ENCODE measurements at places on chromosomes 7 and 10.

GRCh38 chr7:27868131-27868550 lies 128.2 kb downstream of the TAX1BP1 start:
- no peak for DNase-seq

DNA sequence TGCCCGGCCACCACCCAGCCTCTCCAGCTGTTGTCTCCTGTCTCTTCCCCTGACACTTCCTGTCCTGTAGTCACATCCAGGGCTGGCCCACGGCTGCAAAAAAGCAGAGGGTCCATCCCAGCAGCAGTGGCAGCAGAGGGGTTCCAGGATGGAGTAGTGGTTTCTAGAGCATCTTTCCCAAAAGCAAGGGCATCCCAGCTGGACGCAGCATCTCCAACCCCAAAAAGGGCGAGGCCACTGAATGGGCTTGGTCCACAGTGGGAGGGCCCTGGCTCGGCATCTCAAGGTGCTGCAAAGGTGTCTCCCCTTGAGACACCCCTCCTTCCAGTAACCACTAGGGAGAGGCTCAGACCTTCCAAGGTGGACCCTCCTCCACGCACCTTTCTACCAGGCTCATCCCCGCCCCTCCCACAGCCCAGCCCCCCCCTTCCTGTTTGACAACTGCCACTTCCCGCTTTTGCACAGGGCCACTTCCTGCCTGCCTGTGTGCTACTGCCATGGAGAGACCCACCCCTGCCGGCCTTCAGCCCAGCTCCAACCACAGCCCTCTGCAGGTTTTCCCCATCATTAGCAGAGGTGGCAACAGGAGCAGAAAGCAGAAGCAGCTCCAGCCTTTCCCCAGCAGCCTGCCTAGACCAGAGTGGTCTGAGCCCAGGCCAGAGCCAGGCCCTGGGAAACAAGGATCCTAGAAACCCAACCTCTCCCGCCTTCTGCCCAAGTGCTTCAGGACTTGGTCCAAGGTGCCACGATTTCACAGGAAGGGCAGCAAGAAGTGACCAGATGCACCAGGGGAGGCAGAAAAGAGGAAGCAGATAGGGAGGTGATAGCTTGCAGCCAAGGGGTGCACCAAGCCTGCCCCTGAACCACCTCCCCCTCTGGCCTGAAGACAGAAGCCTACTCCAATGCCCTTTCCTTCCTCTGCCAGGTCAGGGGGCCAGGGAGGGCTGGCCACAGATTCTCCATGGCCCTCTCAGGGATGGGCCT lies 8.6 kb downstream of the CAMK2G start:
- no peak for DNase-seq

- no peak for DNase-seq
These were observed 278.2 kb downstream of the SNX13 start for GRCh38 chr7:17661982-17662585.

GRCh38 chr10:91418416-91418815 lies 8.3 kb downstream of the HECTD2 start:
- no peak for DNase-seq

GRCh38 chr10:47077941-47078340 lies 166.7 kb downstream of the PTPN20 start:
- DNase-seq = no peak

- no peak for DNase-seq
These were observed 23.4 kb downstream of the IRF5 start for GRCh38 chr7:128961030-128961659.

DNA sequence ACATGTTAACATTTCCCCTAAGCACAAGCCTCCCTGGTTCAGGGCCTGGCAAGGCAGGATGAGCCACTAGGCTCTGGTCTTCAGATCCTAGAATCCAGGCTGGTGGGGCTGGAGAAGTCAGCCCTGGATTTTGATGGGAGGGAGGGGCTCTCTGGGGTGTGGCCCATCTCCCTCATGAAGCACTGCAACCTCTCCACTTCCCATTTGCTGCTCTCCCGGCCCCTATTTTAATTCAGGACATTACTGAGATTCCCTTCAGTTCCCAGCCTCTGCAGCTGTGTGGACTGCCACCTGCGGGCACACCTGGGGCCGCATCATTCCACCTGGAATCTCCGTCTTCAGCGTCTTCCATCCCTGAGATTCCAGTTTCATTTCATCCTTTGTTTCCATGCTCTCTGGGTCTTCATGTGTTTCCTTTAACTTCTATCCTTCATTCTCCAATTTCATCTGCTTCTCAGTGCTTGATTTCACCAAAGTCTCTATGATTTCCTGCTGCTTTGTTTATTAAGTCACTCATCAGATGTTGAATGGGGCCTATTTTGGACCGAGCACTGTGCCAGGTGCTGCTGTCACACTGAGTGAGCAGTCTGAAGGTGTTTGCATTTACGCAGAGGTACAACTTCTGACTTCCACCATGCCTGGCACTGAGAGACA lies 253.6 kb downstream of the WDR37 start:
- no peak for DNase-seq

GRCh38 chr7:32532086-32532485 lies 36.8 kb downstream of the AVL9 start:
- DNase-seq = no peak

DNA sequence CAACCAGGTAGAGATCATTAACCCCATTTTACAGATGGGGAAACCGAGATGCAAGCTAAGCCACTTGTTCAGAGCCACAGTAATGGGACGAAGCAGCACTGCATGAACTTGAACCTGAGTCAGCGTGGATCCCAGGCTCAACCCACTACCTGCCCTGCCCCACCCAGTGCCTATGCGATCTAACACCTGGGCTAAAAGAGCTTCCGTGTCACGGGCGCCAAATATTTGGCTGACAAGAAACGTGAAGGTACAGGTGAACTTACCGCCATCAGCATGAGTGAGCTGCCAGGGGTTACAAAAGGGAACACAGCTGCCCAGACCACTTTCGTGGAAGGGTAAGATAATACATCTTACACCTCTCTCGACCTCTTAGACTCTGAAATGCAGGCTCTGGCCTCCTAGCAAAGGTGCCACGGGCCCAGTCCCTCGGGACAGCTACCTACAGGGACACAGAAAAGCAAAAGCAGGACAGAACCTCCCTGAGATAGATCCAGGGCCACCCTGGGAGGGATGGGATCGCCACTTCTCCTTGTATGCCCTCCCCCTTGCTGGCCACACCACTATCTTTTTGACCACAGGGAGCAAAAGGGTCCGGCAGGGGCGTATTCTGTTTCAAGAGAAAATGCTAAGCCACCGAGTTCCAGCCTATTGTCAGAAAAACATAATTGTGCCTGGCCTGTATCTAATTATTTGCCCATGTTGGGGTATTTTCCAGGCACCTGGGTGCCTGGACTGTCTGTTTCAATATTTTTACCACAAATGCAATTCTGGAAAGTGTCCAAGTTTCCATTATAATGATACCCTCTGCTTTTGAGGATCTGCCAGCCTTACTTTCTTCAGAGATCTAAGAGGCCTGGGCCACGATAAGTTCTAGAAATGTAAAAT lies 6.4 kb downstream of the CHST15 start:
- no peak for DNase-seq

GRCh38 chr10:35037104-35037503 lies 53.0 kb downstream of the CUL2 start:
- no peak for DNase-seq

GRCh38 chr7:151724920-151725584 lies 151.9 kb downstream of the PRKAG2 start:
- no peak for DNase-seq

DNA sequence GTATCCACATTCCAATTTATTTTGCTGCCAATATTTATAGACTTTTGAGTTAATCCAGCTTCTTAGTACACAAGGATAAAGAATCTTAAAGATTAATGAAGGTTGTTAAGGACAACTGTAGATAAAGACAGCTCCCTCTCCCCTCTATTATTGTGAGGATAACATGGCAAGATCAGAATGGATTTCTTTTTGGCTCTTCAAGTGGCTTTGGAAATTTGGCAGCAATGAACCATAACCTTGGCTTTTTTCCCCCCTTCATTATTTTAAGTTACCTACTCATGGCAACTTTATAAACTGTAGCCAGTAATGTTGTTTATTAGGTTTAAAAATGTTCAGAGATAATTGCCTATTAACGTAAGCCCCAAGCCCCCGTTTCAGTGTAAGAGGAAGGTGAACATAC lies 131.1 kb upstream of the SLC26A5 start:
- no peak for DNase-seq

DNA sequence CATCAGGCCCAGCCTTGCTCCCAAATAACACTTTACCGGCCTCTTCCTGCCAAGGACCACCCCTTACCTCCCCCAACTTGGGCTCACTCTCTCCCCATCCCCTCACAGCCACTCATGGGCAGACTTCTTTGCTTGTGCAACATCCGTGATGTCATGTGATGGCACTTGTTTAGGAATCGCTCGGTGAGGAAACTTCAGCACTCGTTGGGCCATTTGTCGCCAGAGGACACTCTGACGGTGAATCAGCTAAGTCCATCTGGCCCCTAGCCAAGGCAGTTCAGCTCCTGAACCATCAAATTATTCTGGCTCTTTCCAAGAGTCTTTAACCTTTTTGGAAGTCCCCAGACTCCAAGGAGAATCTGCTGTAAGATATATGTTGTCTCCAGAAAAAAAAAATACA lies 19.2 kb downstream of the BTBD16 start:
- no peak for DNase-seq

GRCh38 chr7:125424721-125425120 lies 495.1 kb upstream of the POT1 start:
- no peak for DNase-seq

DNA sequence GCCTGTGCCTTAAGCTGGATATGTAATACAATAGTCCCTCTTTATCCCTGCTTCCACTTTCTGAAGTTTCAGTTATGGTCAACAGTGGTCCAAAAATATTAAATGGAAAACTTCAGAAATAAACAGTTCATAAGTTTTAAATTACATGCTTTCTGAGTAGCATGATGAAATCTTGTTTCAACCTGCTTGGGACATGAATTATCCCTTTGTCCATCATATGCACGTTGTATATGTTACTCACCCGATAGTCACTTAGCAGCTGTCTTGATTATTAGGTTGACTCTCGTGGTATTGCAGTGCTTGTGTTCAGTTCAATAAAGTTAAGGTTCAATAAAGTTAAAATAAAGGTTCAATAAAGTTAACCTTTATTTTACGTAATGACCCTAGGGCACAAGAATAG lies 25.5 kb downstream of the C1GALT1 start:
- DNase-seq = no peak

DNA sequence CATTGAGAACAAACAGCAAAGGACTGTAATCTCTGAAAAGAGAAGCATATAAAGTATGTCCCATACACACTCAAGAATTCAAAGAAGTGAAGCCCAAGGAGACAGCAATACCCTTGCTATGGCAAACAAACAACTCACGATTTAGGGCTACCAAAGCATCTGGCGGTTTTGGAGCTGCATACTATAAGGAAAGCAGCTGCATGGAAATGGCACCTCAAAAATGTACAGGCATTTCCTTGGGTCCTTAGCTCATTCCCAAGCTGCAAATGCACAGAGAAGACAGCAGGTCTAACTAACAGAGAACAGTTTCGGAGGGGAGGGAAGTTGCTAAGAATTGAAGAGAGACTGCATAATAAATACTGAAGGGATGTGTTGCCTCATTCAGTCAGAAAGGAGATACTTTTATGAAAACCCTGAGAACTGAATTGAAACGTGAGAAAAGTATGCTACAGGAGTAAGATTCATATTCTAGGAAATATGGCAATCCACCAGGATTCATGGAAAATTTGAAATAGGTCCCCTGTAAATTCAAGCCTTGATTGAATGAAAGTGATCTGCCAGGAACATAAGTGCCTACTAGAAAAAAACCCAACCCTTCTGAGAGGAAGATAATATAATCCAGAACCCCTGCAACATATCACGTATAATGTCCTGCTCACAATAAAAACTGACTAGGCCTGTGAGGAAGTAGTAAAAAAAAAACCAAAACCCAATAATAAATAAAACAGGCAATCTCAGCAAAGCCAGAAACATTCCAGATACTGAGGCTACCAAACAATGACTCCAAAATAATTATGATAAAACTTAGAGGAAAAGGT lies 36.4 kb downstream of the CUBN start:
- no peak for DNase-seq

- DNase-seq = no peak
These were observed 113.8 kb downstream of the FGFR2 start for GRCh38 chr10:121484401-121484800.

Data from hematopoietic multipotent progenitor cell treated with erythropoietin and hydrocortisone succinate and interleukin-3 and kit ligand, for 15 days (in vitro differentiated cells).